GM23338 (cell line): ENCODE measurements at places on chromosomes 4 and X.
A peak's percentile ranks its signal among the peaks of the same experiment; 100 is the strongest.

GRCh38 chrX:133985967-133986683 is 731 bp upstream of the GPC3 start:
- DNase-seq = no peak

GRCh38 chr4:1578251-1578773 is 105.8 kb downstream of the FAM53A start:
- peak; percentile 72 for DNase-seq

DNA sequence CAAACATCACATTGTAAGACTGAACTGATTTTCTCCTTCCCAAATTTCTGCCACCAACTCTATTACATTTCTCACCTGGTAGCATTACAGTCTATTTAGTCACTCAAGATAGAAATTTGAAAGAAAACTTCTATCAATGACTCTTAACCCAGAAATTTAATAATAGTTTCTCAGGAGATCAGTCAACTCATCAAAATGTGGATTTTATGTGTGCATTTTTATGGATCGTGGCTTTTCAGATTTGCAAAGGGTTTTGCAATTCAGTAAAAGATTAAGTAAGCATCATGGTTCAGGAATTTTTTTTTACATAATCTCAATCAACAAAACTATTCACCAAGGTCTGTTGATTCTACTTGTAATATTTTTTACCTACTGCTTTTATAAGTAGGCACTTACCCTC is 111.1 kb downstream of the CFAP299 start:
- no peak for DNase-seq

DNA sequence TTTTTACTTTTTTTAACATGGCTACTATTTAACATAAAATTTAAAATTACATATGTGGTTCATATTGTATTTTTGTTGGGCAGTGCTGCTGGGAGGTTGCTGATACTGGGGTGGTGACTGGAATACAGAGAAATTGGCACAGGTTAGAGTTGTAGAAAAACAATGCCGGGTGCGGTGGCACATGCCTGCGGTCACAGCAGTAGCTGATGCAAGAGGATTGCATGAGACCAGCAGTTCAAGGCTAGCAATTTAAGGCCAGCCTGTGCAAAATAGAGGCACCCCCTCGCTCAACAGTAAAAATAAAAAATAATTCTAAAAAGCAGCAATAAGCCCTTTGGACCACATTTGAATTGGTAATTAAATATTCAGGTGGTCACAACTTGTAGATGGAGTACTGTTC is 11.8 kb upstream of the CPE start:
- no peak for DNase-seq

GRCh38 chrX:124212622-124213021 is 119.8 kb upstream of the TEX13D start:
- DNase-seq = no peak

DNA sequence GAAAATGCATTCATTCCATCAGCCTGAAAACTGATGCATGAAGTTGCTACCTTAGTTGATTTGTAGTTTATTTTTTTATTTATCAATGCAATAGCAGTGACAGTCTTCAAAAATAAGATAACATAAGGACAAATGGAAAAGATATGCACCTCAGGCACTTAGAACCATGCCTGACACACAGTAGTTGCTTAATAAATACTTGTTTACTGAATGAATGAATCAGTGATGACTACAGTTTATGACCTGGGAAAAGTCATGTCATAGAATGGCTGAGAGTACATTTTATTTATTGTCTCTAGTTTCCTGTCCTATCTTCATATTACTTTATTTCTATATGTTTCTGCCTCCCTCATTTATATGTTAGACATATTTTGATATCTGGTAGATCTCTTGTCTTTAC is 171.8 kb downstream of the TLL1 start:
- no peak for DNase-seq

GRCh38 chrX:150929058-150929457 is 30.6 kb upstream of the CD99L2 start:
- no peak for DNase-seq

- DNase-seq = no peak
These were observed 44.4 kb downstream of the PSAPL1 start for GRCh38 chr4:7390336-7390735.

- DNase-seq = no peak
These were observed 1.4 kb upstream of the EMCN start for GRCh38 chr4:100519205-100519604.

DNA sequence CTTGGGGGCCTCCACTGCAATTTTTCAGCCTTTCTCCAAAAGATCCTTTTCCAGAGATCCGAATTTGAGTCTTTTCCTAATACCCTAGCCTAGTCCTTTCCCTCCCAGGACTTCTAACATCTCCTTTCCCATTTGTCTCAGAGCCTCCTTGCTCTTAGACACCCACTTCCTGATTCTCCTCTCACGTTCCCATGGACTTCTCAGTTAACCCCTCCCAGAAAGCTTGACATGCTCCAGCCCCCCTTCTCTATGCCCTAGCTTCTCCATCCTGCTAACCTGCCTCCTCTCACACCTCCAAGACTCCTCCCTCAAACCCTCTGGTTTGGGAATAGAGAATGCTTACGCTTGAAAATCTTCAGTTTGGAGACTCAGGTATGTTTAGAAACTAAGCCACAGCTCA is 2.5 kb downstream of the UBA1 start:
- no peak for DNase-seq

DNA sequence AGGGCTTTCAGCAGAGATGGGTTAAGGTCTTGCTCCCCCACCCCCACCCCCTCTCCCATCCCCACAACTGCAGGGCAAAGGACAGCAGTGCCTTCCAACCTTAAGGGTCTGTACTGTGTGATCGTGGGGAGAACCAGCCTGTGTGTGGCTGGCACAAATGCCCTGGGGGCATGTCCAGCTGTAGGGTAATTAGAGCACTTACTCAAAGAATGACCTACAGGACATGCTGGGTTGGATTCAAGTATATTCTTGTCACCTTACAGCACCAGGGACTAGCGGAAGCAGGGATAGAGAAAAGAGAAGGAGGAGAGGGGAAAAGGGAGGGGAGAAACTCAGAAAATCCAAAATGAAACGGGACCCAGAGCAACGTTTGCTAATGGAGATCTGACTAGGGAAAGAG is 191.3 kb upstream of the GATB start:
- DNase-seq = no peak

- no peak for DNase-seq
These were observed 18.5 kb upstream of the TET2 start for GRCh38 chr4:105128208-105128607.

- no peak for DNase-seq
These were observed 242.7 kb downstream of the MID1IP1 start for GRCh38 chrX:39043838-39044550.

- no peak for DNase-seq
These were observed 54.8 kb downstream of the CCDC149 start for GRCh38 chr4:24858026-24858425.

- no peak for DNase-seq
These were observed 92.0 kb downstream of the IRF2 start for GRCh38 chr4:184382189-184382846.

DNA sequence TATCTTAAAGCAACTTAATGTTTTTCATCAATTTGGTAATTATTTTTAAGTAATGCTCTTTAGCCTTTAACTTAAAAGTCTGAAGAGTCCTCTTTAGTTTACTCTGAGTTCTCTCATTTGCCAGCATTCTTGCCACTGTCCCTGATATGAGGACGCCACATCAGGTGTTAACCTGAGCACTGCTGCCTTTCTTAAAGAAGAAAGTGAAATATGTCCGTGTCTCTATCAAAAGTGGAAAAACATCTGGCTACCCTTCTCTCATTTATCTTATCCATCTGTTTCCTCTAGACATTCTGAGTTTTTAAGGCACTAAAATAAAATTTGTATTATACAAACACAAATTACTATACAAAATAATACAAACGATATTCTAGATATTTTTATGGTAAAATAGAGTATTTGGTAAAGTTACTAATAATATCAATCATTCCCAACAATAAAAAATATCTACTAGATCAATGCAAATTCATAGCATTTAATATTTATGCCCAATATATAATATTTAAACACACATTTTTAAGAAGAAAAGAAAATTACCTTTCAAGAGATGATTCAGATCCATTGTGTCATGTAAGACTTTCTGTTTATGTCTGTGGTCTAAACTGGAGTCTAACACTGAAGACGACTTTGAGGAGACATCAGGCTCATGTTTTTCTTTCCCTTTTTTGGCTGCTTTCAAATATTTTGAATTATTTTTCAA is 14.0 kb downstream of the CFAP97 start:
- DNase-seq = no peak

- DNase-seq = no peak
These were observed 253.7 kb upstream of the TAPT1 start for GRCh38 chr4:16480011-16480410.

GRCh38 chr4:173014113-173014558 is 154.5 kb upstream of the GALNT7 start:
- peak; percentile 84 for DNase-seq

DNA sequence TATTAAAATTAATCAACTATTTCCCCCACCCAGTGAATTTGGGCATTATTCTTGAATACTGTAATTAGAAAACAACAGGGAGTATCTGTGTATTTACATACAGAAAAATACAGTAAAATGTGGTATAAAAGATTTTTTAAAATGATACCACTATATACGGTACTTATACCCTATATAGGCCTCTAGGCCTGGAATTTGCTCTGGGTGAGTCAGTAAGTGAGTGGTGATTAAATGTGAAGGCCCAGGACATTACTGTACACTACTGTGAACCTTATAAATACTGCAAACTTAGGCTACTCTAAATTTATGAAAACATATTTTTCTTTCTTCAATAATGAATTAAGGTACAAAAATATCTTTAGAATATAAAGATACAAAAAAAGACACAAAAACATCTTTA is 6.3 kb upstream of the CSN3 start:
- DNase-seq = no peak

DNA sequence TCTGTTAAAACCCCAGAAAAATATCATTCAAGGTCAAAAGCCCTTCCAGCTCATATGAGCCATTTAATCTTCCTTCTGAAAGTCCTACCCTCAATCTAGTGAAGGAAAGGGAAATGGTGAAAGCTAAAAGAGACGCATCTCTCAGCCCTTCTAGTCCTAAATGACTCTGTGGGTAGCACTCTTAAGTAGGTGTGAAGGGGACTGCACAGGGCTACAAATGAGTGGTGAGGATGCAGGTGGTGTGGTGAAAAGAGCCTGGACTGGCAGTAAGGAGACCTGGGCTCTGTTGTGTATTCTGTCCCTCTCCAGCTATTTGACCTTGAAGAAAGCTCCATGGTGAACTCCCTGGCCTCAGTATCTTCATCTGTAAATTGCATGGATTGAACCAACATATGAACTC is 671.8 kb upstream of the DIPK2B start:
- DNase-seq = no peak

GRCh38 chrX:121671649-121672048 is 624.2 kb downstream of the GLUD2 start:
- no peak for DNase-seq

DNA sequence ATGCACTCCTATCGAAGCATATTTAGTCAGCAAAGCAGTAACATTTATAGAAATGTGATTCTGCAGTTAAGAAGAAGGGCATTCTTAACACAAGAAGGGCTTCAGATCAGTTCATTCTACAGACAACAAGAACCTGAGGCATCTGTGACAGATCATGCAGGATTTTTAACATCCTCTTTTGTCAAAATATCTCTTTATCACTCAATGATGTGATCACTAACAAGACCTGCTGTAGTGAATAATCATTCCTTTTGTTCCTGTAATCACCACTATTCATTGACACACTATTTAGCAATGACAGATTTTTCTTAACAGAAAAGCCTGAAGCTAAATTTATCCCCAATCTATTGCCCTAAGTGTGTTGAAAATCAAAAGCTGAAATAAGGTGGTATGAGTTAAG is 47.8 kb upstream of the ARHGAP24 start:
- DNase-seq = no peak

DNA sequence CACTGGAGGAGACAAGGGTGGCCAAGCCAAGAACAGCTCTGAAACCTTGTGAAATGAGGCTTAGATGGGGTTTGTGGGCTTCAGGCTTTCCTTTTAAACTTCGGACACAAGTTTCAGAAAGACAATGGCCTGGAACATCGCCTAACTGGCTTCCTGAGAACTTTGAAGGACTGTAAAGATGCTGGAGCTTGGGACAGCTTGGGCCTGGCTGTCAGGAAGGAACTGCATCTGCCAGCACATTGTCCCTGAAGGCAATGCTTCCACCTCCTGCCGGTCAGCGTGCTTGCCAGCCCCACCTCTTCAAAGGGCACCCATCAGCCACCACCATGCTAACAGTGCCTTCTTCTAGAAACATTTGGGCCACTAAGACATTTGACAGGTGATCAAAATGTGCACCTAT is 107.9 kb downstream of the DRD5 start:
- DNase-seq = no peak

DNA sequence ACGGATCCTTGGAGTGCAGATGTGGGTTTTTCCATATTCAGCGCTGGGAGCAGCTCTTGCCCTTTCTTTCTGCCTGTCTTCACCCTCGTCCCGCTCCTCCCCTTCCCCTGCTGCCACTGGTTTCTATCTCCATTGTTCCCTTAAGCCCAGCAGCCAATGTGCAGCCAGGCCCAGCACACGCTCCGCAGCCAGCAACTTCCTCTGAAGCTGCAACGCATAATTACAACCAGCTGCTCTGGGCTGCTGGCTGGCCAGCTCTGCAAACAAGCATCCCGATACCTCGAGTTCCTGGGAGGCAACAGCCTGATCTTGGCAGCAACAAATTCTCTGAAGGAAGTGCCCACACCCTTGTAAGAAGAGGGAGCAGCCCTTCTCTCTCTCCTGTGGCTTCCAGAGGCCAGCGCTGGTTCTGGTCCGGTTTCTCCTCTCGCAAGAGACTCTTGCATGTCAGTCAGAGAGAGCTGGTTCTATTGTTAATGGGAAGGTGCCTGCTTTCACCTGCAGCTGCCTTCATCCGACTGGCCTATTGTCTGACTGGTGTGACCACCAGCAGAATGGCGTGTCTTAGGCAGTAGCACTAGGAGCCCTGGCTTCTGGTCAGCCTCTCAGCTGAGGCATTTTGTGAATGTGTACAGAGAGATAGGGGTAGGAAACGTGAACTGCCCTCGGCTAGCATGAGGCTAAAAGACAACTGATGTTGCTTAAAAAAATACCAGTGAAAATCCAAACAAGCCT is 83.8 kb upstream of the MAML3 start:
- peak; percentile 89 for DNase-seq

DNA sequence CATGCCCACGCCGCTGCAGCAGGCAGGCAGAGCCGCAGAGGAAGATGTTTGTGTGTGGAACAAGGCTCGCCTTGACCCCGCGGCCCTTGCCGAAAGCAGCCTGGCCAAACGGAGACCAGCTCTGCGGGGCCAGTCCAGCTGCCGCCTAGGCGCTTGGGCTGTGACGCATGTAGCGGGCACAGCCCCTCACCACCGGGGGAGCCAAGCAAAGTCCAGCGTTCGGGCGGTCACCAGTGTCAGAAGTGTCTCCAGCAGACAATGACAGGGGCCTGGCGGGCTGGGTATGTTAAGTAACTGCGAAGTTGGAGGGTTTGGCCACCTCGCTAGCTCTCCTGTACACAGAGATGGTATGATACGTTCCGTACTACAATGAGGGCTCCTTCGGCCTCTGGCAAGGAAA is 1.3 kb downstream of the AMER1 start:
- DNase-seq = peak; percentile 11
